ENCODE measurements at places on chromosomes 4 and X.

GRCh38 chrX:821327-822107 is 190.9 kb downstream of the SHOX start:
- no peak for DNase-seq

DNA sequence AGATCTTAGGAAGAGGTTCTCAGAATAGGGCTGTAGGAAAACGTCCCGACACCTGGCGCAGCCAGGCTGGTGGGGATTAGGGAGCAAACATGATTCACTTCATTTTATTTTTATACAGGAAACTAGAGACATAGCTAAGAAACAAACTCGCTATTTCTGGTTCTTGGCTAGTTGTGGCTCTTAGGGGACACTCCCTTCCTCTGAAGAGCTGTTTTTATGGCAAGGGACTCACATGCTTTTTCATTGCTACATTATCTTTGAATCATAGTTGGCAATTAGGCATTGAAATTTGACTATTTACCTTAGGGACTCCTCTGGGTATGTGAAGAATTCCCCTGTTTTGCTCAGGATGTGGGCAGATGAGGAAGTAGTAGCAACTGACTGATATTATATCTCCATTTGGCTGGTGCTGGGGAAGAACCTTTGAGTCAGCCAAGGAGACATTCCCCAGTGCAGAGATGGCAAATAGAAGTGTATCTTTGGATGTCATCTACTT is 174.5 kb downstream of the SMIM20 start:
- DNase-seq = peak; percentile 42

- DNase-seq = no peak
Measured at GRCh38 chrX:12021698-12022097, 116.6 kb upstream of the FRMPD4 start.

DNA sequence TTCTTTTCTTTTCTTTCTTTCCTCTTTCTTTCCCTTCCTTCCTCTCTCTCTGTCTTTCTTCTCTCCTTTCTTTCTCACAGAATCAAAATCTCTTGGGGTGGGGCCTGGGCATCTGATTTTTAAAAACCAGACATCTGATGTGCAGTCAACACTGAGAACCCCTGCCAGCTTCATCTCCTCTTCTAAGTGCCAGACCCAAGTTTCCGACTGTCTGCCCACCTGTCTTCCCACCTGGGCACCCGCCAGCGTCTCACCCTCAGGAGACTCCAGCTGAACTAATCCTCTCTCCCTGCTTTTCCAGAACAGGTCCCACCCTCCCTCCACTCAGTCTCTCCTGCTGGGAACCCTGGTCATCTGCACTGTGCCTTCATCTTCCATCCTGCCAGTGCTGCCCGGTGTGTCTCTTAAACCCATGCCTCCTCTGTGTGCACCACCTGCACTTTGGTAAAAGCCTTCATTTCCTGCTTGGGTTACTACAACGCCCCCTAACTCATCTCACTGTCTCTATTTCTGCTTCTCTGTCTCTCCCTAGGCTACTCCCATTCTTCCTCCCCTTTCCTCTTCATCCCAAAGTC is 2.8 kb downstream of the SOD3 start:
- no peak for DNase-seq

DNA sequence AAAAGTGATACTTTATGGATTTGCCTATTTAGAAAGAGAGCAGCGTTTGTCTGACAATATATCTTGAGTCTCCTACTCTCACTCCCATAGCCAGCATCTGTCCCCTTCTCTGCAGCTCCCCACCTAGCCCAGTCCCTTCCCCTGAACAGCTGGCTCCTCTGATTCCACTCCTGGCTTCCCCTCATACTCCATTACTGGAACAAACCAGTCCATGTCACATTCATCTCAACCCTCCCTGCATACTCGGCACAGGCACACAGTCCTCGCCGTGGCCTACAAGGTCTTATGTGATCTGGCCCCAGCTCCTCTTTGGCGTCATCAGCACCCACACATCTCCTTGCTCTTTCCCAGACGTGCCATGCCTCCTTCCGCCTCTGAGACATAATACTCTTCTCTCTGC is 36.7 kb downstream of the SLC2A9 start:
- DNase-seq = no peak

DNA sequence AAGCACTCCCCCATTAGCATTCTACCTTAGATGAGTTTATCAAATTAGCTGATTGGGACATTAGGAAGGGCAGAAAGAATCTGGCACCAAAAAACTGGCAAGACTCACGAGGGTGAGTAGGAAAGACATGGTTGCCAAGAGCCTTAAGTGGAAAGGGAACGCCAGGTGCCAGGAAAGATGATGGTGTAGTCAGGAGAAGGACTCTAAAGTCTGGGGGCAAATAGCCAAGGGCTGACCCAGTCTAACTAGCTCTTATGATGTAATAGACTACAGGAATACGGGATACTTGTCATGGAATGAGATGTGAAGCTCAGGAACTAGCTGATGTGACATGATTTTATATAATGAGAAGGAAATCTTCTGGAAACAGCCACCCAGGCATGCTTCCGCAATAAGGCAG is 94.8 kb downstream of the MBNL3 start:
- no peak for DNase-seq

- DNase-seq = no peak
Measured at GRCh38 chr4:126784966-126785580, 847.7 kb upstream of the INTU start.

GRCh38 chr4:19947349-19947748 is 304.4 kb upstream of the SLIT2 start:
- no peak for DNase-seq

DNA sequence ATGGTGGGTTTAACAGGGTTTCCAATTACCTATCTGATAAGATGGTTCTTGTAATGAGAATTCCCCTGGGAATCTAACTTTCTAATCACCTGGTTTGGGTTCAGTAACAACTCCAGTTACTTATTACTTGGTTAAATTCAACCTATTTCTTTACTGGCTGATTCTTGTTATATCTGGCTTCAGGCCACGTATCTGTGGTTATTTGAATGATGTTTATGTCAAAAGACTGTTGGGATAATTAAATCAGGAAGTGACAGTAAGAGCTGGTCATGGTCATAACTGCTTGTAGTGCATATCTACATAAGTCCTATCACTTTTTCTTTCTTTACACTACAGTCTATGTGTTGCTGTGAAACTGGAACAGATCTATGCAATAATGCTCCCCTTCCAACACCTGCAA is 108.1 kb downstream of the MID1 start:
- no peak for DNase-seq

DNA sequence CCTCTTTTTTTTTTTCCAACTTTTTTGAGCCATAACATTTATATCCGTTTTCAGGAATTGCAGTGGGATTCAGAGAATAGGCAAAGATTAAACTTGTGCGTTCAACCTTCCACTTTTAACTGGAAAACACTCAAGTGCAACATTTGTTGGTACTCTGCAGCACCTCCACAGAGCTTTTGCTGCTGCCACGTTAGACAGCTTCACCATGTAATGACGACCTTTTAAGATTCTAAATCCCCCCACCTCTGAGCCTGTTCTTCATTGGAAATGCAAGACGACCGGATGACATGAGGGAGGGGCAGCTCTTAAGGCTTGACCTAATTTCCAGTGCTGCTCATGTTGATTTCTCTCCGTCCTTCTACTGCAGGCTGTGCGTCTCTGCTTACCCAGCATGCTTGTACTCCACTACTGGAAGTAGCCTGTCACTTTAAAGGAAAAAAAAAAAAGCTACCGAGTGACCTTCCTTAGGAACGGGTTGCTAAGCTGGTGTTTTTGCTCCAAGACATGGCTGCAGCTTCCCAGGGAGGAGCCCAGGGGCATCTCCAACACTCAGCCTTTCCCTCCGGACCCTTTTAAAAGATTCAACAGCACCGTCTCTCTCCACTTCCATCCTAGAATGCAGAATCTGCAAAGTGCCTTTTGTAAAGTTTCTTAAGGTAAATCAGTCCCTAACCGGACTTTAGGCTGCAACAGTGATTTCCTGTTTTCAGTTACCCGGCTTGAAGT is at the start of gene CC2D2A:
TSS of gene CC2D2A (plus strand) at position 481 of the 726 bp plus-strand sequence. CDS start 6,051 bp downstream, outside the sequence.
- DNase-seq = no peak

DNA sequence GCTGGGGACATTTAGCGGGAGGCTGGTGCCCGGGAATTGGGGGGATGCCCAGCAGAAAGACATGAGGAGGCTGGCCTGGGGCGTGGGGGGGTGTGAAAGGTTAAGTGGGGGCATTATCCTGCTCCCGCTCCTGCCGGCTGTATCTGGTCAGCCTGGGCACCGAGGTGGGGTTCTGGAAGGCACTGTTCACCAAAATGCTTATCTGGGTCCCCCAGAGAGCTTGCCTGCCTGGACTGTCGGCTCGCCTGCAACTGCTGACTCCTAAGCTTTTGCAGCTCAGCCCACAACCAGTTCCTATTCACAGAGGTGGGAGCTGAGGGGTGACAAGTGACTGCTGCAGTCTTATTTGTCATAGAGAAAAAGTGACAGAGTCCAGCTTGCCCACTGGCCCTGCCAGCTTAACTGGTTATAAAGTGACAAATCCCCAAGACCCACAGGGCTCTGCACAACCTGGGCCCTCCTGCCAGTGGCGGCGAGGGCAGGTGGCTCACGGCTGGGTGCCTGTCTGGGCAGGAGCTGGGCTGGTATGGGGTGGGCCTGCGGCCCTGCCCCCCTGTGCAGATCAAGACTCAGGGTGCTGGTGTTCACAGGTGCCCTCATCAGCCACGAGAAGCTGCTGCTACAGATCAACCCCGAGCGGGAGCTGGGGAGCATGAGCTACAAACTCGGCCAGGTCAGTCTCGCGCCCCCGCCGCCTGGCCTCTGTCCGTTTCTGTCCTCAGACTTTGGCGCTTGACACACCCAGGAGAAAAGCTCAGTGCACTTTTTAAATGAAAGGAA is 23.7 kb upstream of the MSANTD1 start:
- no peak for DNase-seq

DNA sequence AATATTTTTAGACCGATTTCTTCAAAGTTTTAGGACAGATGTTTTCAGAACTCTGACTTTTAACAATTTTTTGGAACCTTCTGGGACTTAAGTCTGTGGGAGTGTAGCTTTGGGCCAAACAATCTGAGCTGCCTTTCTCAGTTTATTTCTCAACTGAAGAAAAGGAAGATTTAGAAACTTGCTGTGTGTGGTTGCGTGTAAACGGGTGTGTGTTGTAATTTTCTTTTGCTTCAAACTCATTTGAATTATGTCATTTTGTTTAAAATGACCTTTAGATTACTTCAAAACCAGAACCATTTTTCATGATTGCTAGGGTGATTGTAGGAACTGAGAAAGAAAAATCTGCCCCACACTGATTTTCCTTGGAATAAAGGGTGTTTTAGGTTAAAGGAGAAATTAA is 577.7 kb upstream of the GALNTL6 start:
- DNase-seq = no peak

DNA sequence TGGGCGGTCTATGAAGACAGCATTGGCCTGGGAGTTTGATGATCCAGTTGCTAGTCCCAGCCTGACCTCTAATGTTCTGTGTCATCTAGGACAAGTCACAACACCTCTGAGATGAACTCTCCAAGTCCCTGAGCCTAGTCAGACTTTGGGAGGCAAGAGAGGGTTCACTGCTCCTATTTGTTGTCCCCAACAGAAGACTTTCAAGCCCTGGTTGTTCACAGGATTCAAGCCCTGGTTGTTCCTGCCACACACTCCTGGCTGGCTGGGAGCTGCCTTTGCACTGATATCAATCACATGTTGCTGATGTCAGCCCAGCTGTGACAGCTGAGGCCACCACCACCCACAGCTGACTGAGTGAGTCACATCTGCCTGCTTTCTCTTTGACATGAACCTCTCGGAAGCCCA is 253.2 kb upstream of the RASGEF1B start:
- peak; percentile 22 for DNase-seq

GRCh38 chr4:6492861-6493657 is 20.6 kb upstream of the PPP2R2C start:
- DNase-seq = no peak

DNA sequence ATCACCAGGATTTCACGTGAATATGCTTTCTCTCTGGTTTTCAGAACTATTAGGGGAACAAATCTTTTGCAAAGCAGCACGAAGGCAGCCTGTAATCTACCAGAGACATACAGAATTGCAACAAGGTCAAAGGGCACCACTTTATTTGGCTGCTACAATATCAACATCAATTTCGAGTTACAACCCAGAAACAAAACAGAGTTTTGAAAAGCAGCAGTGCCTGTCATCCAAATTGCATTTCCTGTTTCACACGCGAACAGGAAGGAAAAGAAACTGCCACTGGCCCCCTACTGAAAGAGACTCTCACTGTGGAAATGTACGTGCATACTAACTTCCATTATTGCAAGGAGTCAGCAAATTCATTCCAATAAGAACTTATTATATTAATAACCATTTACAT is 17.1 kb upstream of the C1QTNF7 start:
- peak; percentile 42 for DNase-seq

GRCh38 chrX:150463566-150463965 is 100.4 kb downstream of the MAMLD1 start:
- no peak for DNase-seq
